NCI-H1694 (cell line): ENCODE measurements at places on chromosomes 12 and 14.

DNA sequence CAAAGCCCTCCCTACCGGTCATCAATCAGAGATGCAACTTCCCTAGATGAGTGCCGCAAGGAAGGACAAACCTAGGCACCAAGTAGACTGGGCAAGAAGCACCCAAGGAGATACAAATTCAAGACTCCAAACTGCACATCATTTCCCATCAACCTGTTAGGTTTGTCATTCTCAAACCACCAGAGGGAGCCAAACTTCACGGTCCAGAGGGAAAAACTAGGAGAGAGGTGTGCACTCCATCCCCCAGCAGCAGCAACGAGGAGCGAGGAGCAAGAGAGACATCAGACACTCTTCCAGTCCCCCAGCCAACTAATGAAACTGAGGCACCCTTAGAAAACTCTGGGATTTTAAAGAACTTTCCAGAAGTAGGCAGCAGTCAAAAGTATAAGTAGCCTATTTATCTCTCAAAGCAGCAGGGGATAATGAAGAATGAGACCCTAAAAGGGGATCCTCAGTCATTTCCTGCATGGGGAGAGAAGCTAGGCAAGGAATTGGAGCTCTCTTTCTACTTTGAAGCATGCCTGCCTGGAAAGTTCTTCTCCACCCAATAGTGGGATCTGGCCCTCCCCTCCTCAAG is 37.0 kb upstream of the NT5DC3 start:
- DNase-seq: no peak

GRCh38 chr12:9736936-9737705 is 4.2 kb upstream of the CLECL1 start:
- no peak for DNase-seq

- DNase-seq: peak; percentile 83
Measured at GRCh38 chr12:53180220-53180930, at the start of the genes CSAD and ZNF740. Gene CSAD (minus strand): TSS chr12:53180925. CDS start chr12:53173470, 7,455 bp downstream. Gene ZNF740 (plus strand): TSS chr12:53180722. CDS start chr12:53181984, 1,262 bp downstream.

DNA sequence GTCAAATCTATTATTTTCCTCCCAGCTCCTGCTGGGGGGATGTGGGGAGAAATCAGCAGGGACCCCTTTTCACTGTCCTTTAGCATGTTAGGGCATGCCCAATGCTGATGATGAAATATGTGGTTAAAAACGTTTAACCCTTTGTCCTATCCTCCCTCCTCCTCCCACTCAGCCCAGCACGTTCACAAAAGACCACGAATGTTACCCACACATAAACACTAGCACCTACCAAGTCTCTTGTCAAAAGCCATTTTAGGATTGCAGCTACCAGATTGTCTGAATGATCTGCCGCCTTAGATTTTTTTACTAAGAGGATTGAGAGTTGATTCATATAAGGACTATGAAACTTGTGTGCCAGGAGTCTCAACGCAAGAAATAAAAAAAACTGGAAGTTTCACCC is 70.4 kb downstream of the TBK1 start:
- peak; percentile 6 for DNase-seq

DNA sequence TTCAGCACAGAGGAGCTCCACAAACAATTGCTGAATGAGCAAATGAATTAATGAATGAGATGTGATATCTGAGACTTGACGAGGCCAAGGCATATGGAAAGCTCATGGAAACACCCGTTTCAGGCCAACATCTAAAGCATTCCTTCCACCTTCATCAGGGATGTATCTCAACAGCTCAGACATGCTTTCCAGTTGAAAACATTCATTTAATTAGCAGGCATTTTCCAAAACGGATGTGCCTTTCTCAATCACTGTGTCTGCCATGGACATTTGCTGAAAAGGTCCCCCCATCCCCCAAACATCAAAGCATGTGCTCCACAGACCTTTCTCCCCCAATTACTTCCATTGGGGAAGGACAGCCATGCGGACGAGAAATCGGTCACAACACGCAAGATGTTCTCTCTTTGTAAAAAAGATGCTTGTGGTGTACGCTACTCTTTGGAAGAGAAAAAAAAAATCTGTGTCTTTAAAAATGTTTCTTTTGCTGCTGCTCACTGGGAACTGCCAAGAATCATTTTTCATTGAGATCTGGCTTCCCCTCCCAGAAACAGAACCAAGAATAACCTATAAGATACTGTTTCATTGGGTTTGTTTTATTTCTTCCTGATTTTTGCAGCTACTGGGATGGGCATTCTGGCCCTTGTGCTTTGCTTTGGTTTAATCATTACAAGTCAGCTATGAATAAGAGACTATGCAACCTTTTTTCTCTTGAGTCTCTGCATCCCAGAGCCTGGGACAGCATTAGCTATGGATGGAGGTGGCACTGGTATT is 528.2 kb downstream of the MED13L start:
- DNase-seq: no peak

DNA sequence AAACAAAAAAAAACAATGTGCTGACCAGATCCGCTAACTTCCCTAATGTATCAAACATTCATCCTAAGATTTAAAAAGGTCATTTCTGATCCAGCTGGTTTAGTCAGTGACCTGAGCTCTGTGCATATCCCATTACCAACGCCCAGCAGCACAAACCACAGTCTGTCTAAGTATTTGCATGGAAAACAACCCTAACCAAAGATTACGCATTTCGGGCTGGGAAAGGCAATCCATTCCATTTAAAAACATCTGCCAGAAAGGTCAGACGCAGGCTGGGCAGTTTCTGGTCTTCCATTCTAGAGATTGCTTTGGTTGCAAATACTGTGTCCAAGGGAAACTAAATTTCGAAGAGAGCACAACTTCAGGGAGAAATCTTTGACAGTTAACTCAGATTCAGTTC is 234.9 kb downstream of the FLRT2 start:
- no peak for DNase-seq

- no peak for DNase-seq
Measured at GRCh38 chr14:58078068-58078467, 73.9 kb downstream of the ARMH4 start.

GRCh38 chr14:90627478-90627877 is 188.8 kb downstream of the TTC7B start:
- no peak for DNase-seq

DNA sequence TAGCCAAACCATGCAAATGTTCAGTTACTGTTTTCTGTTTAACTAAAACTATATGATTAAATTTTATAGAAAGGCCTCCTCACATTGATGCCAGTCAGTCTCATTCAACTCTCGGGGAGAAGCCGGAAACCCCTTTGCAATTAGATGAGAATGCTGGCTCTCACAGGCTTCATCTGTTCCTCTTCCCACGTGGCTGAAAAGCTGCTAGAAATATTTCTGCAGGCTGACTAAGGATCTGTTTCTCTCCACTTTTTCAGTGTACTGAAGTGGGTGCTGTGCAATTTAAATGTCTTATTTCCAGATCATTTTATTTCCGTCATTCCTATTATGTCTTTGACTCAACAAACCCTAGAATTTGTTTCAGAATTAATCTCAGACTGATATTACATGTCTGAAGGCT is 17.4 kb upstream of the KCNH3 start:
- no peak for DNase-seq

DNA sequence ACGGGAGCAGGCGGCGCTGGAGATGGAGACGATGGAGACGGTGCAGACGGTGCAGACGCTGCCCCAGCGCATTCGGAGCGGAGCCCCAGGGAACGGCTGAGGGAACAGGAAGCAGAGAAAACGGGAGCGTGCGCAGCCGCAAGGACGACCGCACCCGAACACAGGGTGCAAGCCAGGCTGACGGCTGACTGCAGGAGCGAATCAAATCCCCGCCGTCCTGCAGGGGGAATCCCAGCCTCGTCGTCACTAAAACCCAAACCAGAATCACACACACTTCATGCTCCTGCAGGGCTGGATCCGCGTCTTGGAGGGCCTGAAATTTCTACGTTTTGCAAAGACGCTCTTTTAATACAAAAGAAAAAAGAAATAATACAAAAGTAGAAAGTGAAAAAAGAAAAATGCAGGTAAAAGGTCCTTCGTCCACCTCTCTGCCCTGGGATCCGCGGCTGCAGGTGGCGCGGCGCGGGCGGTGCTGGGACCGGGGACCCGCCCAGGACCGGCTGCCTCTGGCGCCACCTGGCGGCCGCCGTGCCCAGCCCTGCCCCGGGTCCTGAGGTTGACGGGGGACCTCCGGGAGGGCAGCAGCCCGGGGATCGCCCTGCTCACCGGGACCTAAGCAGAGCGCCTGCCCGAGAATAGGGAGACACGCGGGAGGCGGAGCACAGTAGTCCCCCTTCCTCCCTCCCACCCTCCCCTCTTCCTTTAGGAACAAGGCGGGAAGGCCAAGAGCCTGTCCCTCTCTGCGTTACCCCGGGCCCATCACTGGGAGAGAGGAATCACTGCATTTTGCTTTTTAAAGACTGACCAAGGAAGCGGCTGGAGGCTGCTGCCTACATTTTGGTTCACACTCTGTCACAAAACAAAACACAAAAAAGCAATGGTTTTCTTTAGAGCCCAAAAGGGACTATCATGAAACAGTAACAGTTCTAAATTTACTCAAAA is 20.1 kb downstream of the STX2 start:
- DNase-seq: no peak

- no peak for DNase-seq
Measured at GRCh38 chr14:45810152-45810872, 557.3 kb upstream of the MIS18BP1 start.

GRCh38 chr12:55681142-55682077 is 26.3 kb downstream of the ITGA7 start:
- DNase-seq: peak; percentile 29

- DNase-seq: no peak
Measured at GRCh38 chr12:123388951-123389559, 5.1 kb downstream of the KMT5A start.

DNA sequence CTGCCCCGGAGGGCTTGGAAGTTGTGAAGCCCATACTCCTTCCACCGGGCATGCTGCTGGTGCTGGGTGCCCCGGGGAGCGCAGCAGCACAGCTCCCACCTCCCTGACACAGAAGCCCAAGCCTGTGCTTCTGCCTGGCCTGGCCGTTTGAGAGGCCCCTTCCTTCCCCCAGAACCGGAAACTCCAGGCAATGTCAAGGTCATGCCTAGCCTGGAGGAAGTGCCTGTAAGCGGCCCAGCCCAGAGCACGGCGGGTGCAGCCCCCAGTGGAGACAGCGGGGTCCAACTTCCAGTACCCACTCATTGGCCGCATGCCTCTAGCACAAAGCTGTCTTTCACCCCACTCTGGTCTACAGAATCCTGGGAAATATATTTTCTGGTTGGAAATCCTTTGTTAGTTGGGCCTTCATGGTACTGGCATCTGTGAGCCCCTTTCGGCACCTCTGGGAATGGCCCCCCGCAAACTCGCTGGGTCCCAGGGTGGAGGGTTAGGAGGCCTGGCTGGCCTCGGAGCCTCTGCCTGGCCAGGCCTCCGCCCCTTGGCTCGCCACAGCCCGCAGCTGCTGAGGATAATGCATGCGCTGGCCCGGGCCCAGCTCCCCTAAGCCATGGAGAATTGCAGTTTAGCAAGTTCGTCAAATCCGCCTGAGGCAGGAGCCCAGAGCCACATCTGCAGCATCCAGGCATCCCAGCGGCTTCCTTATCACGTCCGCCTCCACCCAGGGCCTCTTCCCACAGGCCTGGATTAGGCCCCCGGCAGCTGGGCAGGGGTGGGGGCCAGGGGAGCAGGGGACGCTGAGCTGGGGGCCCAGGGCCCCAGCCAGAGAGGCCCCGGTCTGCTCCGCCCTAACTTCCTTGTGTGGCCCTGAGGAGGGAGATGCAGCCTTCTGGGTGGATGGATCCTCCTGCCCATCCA is 48.9 kb upstream of the DLK1 start:
- peak; percentile 81 for DNase-seq

GRCh38 chr12:9064815-9065606 is 50.7 kb downstream of the A2M start:
- DNase-seq: no peak

DNA sequence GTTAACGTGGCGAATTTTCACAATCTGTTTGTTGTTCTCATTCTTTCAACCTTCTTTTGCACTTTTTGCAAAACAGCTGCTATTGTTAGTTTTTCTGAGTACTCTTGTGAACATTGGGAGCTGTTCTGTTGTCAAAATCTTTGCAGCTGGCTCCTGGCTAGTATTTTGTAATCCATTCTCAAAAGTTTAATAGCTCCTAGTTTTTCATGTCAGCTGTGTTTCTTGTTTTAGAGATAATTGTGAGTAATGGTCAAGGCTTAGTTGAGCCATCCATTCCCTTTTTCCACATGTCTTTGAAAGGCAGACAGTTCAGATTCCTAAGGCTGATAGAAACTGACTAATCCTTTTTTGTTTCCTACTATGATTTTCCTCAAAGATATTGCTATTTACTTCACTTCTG is 39.1 kb upstream of the CRADD start:
- no peak for DNase-seq

- DNase-seq: no peak
Measured at GRCh38 chr12:119819322-119819721, 57.8 kb downstream of the CIT start.

DNA sequence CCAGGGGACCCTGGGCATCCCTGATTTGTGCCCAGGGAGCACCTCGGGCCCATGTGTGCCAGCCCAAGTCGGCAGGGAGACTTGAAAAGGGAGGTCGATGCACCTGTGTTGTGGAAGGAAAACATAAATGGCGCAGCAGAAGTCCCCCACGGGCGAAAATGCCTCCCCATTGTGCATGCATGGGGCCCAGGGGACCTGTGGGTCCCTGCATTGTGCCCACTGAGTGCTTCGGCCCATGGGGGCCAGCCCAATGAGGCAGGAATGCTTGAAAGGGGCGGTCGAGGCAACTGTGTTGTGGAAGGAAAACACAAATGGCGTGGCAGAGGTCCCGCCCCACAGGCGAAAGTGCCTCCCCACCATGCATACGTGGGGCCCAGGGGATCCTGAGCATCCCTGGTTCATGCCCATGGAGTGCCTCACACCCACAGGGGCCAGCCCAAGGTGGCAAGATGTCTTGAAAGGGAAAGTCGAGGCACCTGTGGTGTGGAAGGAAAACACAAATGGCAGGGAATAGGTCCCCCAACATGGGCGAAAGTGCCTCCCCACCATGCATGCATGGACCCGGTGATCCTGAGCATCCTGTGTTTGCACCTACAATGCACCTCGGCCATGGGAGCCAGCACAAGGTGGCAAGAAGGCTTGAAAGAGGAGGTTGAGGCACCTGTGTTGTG is 368.0 kb downstream of the ALG10 start:
- no peak for DNase-seq

DNA sequence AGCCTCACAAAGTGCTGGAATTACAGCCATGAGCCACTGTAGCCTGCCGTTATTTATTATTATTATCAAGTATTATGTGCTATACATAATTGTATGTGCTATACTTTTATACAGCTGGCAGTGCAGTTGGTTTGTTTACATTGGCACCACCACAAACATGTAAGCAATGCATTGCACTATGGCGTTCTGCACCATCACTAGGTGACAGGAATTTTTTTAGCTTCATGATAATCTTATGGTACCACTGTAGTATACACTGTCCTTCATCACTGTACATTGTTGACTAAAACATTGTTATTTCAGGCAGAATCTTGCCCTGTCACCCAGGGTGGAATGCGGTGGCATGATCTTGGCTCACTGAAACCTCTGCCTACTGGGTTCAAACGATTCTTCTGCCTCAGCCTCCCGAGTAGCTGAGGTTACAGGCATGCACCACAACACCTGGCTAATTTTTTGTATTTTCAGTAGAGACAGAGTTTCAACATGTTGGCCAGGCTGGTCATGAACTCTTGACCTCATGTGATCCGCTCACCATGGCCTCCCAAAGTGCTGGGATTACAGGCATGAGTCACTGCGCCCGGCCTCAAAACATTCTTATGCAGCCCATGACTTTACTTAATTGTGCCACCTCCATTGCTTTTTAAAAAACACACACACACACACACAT is 17.1 kb downstream of the MRPL42 start:
- no peak for DNase-seq

GRCh38 chr12:54038284-54038870 is 5.5 kb downstream of the HOXC5 start:
- DNase-seq: no peak

- no peak for DNase-seq
Measured at GRCh38 chr12:122841544-122842321, 6.5 kb downstream of the HIP1R start.
